Skin of body (tissue), 3 donors: ENCODE measurements at places on chromosomes 7 and 10. TPM values are rescaled to one million over a fixed set of nuclear protein-coding genes. Genes with fewer than 3 reads are reported as not detected.

PTPN20 gene
- 3.2 TPM for total RNA-seq

TET1 gene
- 23.6 TPM for total RNA-seq

NET1 gene
- 145 TPM for total RNA-seq

SEMA3A gene
- 26.9 TPM for total RNA-seq

PRKCQ gene
- total RNA-seq, result 2.7 TPM

CTTNBP2 gene
- 5.5 TPM for total RNA-seq

PILRA gene
- total RNA-seq, result 3.2 TPM

SPOCK2 gene
- total RNA-seq, result 0.79 TPM

FKBP6 gene
- total RNA-seq, result not detected

SPRN gene
- total RNA-seq, result 0.89 TPM

LRRD1 gene
- 0.30 TPM for total RNA-seq

AKR1D1 gene
- total RNA-seq, result not detected

DLX6 gene
- total RNA-seq, result 0.20 TPM
